Thoracic aorta endothelial cell (primary cell): ENCODE measurements at places on chromosomes 6 and 20. TPM values are rescaled to one million over a fixed set of nuclear protein-coding genes. Genes with fewer than 3 reads are reported as not detected.

Gene TUBB1
- not detected in 2 replicates for total RNA-seq

Gene RNF5
- 28.9 and 42.6 TPM in 2 replicates for total RNA-seq

Gene ZNF311
- 0.50 and 0.66 TPM in 2 replicates for total RNA-seq

Gene ZSCAN26
- 15.0 and 15.1 TPM in 2 replicates for total RNA-seq

Gene ULBP1
- 0.43 and 1.1 TPM in 2 replicates for total RNA-seq

Gene MLN
- total RNA-seq = not detected in 2 replicates

Gene CALHM6
- total RNA-seq = 0.13 and 0.50 TPM in 2 replicates

Gene MYLK2
- total RNA-seq = 0.29 and 0.40 TPM in 2 replicates

Gene GPLD1
- 0.13 and 0.43 TPM in 2 replicates for total RNA-seq

Gene SMPDL3A
- total RNA-seq = 5.7 and 7.3 TPM in 2 replicates

Gene PPP1R14C
- not detected in 2 replicates for total RNA-seq

Gene ESR1
- total RNA-seq = 0.13 TPM in 1 of 2 replicates, not detected in the other

Gene ARFGAP1
- 51.8 and 54.7 TPM in 2 replicates for total RNA-seq

Gene PKIB
- total RNA-seq = 0.22 TPM in 1 of 2 replicates, not detected in the other

Gene PRND
- 1.2 and 2.3 TPM in 2 replicates for total RNA-seq

Gene PLAGL2
- 5.5 and 6.5 TPM in 2 replicates for total RNA-seq

Gene PAX1
- total RNA-seq = under 0.01 TPM in 1 of 2 replicates, not detected in the other

Gene IRAK1BP1
- 5.9 and 7.7 TPM in 2 replicates for total RNA-seq

Gene SIM1
- under 0.01 and 0.14 TPM in 2 replicates for total RNA-seq

Gene CYP24A1
- total RNA-seq = not detected in 2 replicates

Gene OR2H1
- total RNA-seq = not detected in 2 replicates

Gene FAM209B
- not detected in 2 replicates for total RNA-seq

Gene CDSN
- total RNA-seq = not detected in 2 replicates

Gene BHLHE23
- not detected in 2 replicates for total RNA-seq

Gene GSTA2
- total RNA-seq = not detected in 2 replicates

Gene SNAP91
- under 0.01 TPM in 1 of 2 replicates, not detected in the other for total RNA-seq

Gene MED23
- 48.7 and 51.1 TPM in 2 replicates for total RNA-seq

Gene TDP2
- 37.6 and 39.1 TPM in 2 replicates for total RNA-seq

Gene PPP1R3G
- total RNA-seq = 0.36 and 0.40 TPM in 2 replicates

Gene MAK
- total RNA-seq = 0.07 TPM in 1 of 2 replicates, not detected in the other

Gene TGM3
- total RNA-seq = not detected in 2 replicates

Gene ALDH8A1
- 0.14 and 0.27 TPM in 2 replicates for total RNA-seq

Gene TCF21
- total RNA-seq = not detected in 2 replicates

Gene ANKEF1
- total RNA-seq = 2.8 and 4.0 TPM in 2 replicates

Gene LKAAEAR1
- total RNA-seq = 0.29 and 0.40 TPM in 2 replicates

Gene ERVFRD-1
- total RNA-seq = not detected in 2 replicates

Gene MAFB
- total RNA-seq = 1.7 and 3.1 TPM in 2 replicates

Gene MAVS
- total RNA-seq = 30.3 and 43.3 TPM in 2 replicates

Gene FBXL4
- 12.2 and 15.6 TPM in 2 replicates for total RNA-seq

Gene CST7
- not detected in 2 replicates for total RNA-seq

Gene GSTA3
- not detected in 2 replicates for total RNA-seq

Gene TMEM244
- total RNA-seq = not detected in 2 replicates

Gene C6orf163
- total RNA-seq = 3.1 and 4.6 TPM in 2 replicates

Gene TULP1
- total RNA-seq = not detected in 2 replicates

Gene COL11A2
- total RNA-seq = 0.13 and 0.29 TPM in 2 replicates

Gene CLPSL1
- total RNA-seq = not detected in 2 replicates

Gene LPIN3
- 3.5 and 5.2 TPM in 2 replicates for total RNA-seq

Gene SLC35F1
- total RNA-seq = not detected in 2 replicates

Gene PSORS1C2
- total RNA-seq = not detected in 2 replicates

Gene LY6G6C
- not detected in 2 replicates for total RNA-seq

Gene SIRPG
- not detected in 2 replicates for total RNA-seq
